ENCODE measurements at places on chromosomes 6 and 20.
A peak's percentile ranks its signal among the peaks of the same experiment; 100 is the strongest.

DNA sequence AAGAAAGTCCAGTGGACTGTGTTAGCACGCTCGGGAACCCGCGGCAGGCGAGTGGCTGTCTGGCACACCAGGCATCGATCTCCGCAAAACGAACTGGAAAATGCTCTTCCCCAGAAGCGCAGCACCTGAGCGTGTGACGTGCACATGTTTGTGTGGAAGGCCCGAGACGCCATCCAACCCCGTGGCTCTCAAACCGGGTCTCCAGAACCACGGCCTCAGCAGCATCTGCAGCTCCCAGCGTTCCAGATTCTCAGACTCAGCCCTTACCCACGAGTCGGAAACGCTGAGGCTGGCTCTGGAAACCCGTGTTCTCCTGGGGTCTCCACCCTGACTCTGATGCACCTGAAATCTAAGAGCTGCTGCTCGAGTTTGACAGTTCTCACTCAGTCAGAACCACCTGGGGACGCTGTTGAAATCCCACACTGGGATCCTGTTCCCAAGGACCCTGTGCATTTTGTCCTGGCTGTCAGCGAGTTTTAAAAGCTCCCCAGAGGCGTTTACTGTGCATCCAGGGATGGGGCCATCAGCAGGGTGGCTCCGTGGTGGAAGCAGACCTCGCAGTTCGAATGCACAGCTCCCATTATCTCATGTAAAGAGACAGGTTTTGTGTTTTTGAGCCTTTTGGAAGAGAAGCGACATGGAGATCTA is 69.0 kb downstream of the DLL1 start:
- H3K27ac ChIP-seq = no peak overlapping the region
- no peak for DNase-seq
- no peaks in the 10 kb centered on the region for H3K27me3 ChIP-seq
- H3K4me3 ChIP-seq = no peak overlapping the region

GRCh38 chr6:7042056-7042653 is 65.6 kb upstream of the RREB1 start:
- H3K27me3 ChIP-seq = no peaks in the 10 kb centered on the region
- no peak overlapping the region for H3K27ac ChIP-seq
- H3K36me3 ChIP-seq = no peaks in the 10 kb centered on the region
- H3K4me3 ChIP-seq = no peak overlapping the region
- peaks cover 3% of the 10 kb centered on the region for H3K4me1 ChIP-seq

- H3K4me1 ChIP-seq = peaks cover 10% of the 10 kb centered on the region
- peaks cover 18% of the 10 kb centered on the region for H3K27me3 ChIP-seq
- peaks cover 2% of the 10 kb centered on the region for H3K36me3 ChIP-seq
- H3K27ac ChIP-seq = no peak overlapping the region
These were observed 5.7 kb upstream of the FGD2 start for GRCh38 chr6:36999751-37000125.

DNA sequence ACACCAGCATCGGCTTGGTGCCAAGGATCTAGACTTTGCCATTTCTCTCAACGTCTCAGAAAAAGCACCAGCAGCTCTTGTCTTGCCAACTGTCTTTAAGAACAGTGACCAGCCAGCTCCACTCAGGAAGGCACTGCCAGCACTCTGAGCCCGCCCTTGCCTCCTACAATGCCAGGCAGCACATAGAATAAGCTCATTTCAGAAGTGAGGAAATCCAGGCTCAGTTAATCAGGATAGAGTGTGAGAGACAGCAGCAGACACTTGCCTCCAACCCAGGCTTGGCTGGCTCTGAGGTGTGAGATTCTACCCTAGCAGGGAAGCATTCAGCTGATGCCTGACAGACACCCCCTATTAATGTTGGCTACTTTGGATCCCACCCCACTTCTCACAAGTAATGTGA is 4.3 kb upstream of the SYNDIG1 start:
- DNase-seq = no peak
- peaks cover 2% of the 10 kb centered on the region for H3K36me3 ChIP-seq
- H3K4me1 ChIP-seq = no peaks in the 10 kb centered on the region
- no peak overlapping the region for H3K27ac ChIP-seq
- no peak overlapping the region for H3K4me3 ChIP-seq

DNA sequence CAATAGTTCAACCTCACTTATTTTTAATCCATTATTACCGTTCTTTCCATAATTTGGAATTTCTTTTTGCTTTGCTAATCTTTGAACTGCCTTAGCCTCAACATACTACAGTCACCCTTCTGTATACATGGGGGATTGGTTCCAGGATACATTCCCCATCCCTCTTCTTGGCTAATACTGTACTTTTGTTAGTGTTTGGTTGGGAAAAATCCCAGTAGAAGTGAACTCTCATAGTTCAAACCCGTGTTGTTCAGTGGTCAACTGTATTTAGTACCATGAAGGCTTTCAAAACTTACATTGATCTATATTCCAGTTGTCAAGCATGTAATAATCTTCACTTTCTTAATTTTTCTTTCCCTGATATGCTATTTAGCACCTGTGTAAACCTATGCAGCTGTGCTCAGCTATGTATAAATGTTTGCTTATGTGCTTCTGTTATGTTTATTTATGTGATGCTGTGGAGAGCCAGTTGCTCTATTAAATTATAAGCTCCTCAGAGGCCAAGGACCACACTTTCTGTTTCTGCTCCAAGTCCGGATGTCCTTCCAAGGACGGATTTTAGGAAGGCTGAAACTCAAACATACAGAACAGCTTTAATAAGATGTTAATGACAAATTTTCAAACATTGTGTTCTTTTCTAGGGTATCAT is 33.3 kb upstream of the LAMA4 start:
- no peak for DNase-seq
- H3K27ac ChIP-seq = no peak overlapping the region
- H3K36me3 ChIP-seq = no peaks in the 10 kb centered on the region
- no peak overlapping the region for H3K4me3 ChIP-seq
- H3K27me3 ChIP-seq = peaks cover 62% of the 10 kb centered on the region
- peaks cover 16% of the 10 kb centered on the region for H3K4me1 ChIP-seq

- H3K36me3 ChIP-seq = no peaks in the 10 kb centered on the region
- H3K27me3 ChIP-seq = peaks cover 56% of the 10 kb centered on the region
- H3K4me1 ChIP-seq = peaks cover 5% of the 10 kb centered on the region
These were observed 15.3 kb downstream of the ANKRD60 start for GRCh38 chr20:58213121-58213520.

GRCh38 chr20:17612287-17612991 is 42.6 kb downstream of the DSTN start:
- peaks cover 2% of the 10 kb centered on the region for H3K36me3 ChIP-seq
- peaks cover 26% of the 10 kb centered on the region for H3K4me1 ChIP-seq
- DNase-seq = no peak
- H3K4me3 ChIP-seq = peak overlapping the region; percentile 78
- H3K27ac ChIP-seq = peak overlapping the region; percentile 91

DNA sequence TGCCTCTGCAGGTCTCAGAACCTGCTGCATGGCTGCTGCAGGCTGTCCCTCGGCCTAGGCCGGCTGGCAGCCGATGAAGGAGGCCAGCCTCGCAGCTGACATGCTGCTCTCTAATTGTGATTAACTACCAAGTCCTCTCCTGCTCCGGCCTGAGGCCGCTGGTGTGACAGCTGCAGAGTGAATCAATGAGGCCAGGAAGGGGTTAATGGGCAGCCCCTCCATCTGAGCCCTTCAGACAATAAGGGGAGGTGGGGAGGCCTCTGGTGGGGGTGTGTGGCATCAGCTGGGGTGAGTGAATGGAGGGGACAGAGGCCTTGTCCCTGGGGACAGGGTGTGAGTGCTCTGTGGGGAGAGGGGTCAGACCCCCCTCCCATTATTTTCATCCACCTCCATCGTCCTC is 34.4 kb downstream of the SLC52A3 start:
- H3K36me3 ChIP-seq = peaks cover 2% of the 10 kb centered on the region
- no peak overlapping the region for H3K27ac ChIP-seq
- H3K4me3 ChIP-seq = no peak overlapping the region
- peaks cover under 1% of the 10 kb centered on the region for H3K4me1 ChIP-seq
- peaks cover 43% of the 10 kb centered on the region for H3K27me3 ChIP-seq

DNA sequence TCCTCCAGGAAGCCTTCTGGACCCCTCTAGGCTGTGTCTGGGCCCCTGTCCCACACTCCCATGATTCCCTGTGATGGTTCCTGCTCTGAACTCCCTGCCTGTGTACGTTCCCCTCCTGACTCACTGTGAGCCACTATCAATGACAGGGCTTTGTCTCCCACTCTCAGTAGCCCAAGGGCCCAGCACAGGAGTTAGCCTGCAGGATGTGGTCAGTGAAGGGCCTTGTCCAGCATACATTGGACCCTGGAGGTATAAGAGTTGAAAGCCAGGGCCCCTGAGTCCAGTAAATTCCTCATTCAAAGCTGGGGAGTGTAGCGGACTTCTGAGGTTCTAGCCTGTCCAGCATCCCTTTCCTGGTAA is 19.0 kb downstream of the ZBP1 start:
- H3K27me3 ChIP-seq = no peaks in the 10 kb centered on the region
- no peak for DNase-seq
- peaks cover 18% of the 10 kb centered on the region for H3K4me1 ChIP-seq
- H3K4me3 ChIP-seq = peak overlapping the region; percentile 28

DNA sequence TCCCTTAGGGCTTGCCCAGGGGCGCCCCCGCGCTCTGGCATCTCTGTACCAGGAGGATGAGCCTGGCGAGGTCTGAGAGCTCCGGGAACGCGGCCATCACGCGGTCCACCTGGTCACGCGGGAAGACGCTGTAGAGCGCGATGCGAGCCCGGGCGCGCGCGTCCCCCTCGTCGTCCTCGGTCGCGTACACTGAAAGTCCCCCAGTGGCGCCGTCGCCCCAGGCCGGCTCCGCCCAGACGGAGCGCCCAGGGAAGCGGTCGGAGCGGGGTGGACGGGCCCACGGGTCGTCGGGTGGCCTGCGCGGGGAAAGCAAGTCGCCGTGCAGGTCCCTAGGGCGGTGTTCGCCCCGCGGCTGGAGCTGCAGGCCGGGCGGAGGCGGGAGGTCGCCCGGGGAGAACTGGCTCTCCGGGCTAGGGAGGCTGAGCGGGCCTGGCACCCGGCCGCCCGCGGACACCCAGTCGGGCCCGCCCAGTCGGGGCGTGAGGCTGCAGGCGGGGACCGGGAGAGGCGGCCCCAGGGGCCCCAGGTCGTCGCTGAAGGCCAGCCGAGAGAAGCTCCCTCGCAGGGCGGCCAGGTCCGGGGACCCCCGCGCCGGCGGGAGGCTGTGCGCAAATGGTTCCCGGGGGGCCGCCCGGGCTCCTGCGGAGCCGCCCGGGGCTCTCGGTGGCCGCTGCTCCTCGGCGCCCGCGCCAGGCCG is 34.0 kb downstream of the ZC3H12D start:
- H3K27me3 ChIP-seq = no peaks in the 10 kb centered on the region
- peak overlapping the region; percentile 77 for H3K27ac ChIP-seq
- H3K4me1 ChIP-seq = peaks cover 17% of the 10 kb centered on the region
- H3K4me3 ChIP-seq = peak overlapping the region; percentile 19

DNA sequence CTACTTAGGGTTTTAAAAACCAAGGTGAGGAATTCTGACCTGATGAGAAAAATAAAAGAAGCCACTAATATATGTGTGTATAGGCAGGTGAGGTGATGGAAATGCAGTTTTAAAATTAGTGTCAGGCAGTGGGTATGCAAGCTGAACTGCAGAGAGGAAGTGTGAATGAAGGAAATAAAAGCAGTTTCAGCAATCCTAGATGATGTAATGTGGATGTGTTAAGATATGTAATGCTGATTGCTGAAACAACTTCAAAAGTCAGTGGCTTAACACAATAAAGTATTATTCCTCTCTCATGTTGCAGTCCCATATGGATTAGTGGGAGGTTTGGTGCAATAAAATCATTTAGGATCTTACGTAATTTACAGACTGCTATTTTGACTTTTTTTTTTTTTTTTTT is 119.9 kb upstream of the ASCC3 start:
- no peaks in the 10 kb centered on the region for H3K27me3 ChIP-seq
- no peaks in the 10 kb centered on the region for H3K36me3 ChIP-seq
- H3K4me3 ChIP-seq = no peak overlapping the region
- H3K4me1 ChIP-seq = no peaks in the 10 kb centered on the region
- DNase-seq = no peak

DNA sequence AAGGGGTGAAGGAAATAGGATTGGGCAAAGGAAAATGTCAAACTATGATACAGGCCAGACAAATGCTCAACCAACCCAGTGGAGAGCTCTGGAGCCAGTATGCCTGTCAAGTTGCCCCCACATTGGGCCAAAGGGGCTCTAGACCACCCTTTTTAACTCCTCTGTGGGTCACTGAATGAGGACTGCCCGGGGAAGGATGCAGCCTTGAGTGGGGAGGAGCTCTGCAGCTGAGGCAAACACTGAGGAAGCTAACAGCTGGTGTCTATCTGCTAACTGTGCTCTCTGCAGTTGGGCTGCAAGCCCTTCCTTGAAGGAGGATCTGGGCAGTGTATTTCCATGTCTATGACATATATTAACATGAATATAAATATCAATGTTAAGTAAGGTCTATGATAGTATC is 98.4 kb upstream of the PRSS16 start:
- no peaks in the 10 kb centered on the region for H3K4me1 ChIP-seq
- no peaks in the 10 kb centered on the region for H3K27me3 ChIP-seq
- no peaks in the 10 kb centered on the region for H3K36me3 ChIP-seq
- H3K27ac ChIP-seq = no peak overlapping the region

DNA sequence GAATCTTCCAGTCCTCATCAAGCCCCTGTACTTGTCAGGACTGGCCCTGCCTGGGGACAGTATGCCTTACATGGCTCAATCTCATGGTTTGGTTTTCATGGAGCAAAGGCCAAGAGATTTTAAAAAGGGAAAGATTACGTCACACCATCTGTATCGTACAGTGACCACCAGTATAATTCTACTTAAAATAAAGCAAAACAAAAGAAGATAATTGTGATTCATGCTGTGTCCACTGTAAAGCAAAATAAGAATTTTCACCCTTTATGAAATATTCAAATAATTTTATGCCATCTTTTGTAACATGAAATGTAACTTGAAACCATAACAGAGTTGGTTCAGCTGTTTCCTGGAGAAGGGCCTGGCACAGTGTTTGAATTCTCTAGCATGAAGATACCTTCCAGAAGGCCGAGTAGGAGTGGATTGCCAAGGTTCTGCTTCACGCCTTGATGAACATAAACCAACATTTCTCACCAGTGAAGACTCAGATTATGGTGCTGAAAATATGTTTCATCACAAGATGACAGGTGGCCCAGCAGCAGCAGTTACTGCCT is 486.5 kb downstream of the RFPL4B start:
- H3K4me3 ChIP-seq = no peak overlapping the region
- H3K27me3 ChIP-seq = no peaks in the 10 kb centered on the region
- no peak overlapping the region for H3K27ac ChIP-seq

GRCh38 chr6:118715376-118715775 is 64.0 kb upstream of the CEP85L start:
- no peak for DNase-seq
- H3K4me3 ChIP-seq = no peak overlapping the region
- H3K27me3 ChIP-seq = no peaks in the 10 kb centered on the region
- H3K36me3 ChIP-seq = no peaks in the 10 kb centered on the region
- peaks cover 44% of the 10 kb centered on the region for H3K4me1 ChIP-seq

- DNase-seq = no peak
- H3K27ac ChIP-seq = no peak overlapping the region
- H3K36me3 ChIP-seq = no peaks in the 10 kb centered on the region
- no peak overlapping the region for H3K4me3 ChIP-seq
- peaks cover 35% of the 10 kb centered on the region for H3K27me3 ChIP-seq
These were observed 96.5 kb downstream of the SMOC2 start for GRCh38 chr6:168537540-168537884.

- peaks cover 2% of the 10 kb centered on the region for H3K36me3 ChIP-seq
- H3K27me3 ChIP-seq = no peaks in the 10 kb centered on the region
- H3K4me3 ChIP-seq = no peak overlapping the region
- DNase-seq = no peak
- H3K4me1 ChIP-seq = no peaks in the 10 kb centered on the region
- no peak overlapping the region for H3K27ac ChIP-seq
These were observed 672.2 kb downstream of the PRKN start for GRCh38 chr6:162055365-162055764.

All from T-helper 17 cell (primary cell).